ENCODE measurements at places on chromosomes 6 and 20.

DNA sequence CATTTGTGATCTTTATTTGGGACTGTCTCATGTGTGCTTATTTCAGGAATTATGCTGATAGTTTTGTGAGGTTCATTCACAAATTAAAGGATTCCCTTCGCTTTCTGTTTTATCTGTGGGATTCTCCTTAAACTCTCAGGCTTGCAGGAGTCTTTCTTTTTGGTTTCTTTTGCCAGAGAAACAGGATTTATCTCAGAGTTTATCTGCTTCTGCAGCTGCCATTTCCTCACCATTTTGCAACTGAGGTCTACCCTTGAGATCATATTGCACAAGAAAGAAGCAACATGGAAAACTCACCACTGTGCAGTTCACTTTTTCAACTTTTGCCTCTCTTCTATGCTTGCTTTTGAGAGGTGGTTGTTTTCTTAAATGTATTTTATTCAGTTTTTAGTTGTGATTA lies 201.0 kb downstream of the PRL start:
- DNase-seq, result peak; percentile 83

GRCh38 chr20:35007413-35007812 lies 51.7 kb downstream of the MYH7B start:
- DNase-seq, result no peak

DNA sequence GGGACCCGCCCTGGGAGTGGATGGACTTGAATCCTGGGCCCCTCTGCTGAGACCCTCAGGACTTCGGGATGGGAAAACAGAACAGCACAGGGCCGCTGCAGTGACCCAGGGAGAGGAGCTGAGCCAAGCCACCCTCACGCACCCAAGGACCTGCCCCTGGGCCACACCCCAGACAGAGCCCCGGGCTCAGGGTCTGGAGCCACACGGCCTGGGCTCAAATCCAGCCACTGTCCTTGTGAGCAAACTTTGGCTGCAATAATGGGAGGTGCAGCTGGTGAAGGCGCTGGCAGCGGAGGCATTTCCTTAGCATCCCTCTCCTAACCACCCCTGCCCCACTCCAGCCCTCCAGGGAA lies 207.7 kb downstream of the PREX1 start:
- DNase-seq, result no peak

DNA sequence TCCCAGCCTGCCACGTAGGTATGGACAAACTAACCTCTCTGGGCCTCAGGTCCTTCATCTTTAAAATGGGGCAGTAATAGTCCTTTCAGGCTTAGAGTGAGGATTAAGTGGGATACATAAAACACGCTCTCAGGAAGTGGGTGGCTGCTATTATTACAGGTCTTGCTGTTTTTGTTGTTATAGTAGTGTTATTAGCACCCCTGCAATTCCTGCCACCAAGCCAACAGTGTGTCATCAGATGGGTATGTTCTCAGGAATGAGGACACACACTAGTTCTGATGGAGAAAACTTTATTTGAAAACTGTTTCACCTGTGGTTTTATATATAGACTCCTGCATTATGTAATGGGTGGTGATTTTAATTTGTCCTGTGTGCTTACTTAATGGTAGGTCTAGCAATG lies 131.7 kb downstream of the LRRC1 start:
- no peak for DNase-seq

- peak; percentile 62 for DNase-seq
Observed at GRCh38 chr20:23305098-23305497, 45.5 kb upstream of the NXT1 start.

- no peak for DNase-seq
Observed at GRCh38 chr20:50260479-50261221, 70.0 kb downstream of the CEBPB start.

GRCh38 chr6:4503700-4504099 lies 272.5 kb upstream of the CDYL start:
- DNase-seq, result no peak

GRCh38 chr6:165906-166305 lies 126.4 kb upstream of the DUSP22 start:
- peak; percentile 18 for DNase-seq

GRCh38 chr20:61443443-61444126 lies 191.5 kb downstream of the CDH4 start:
- DNase-seq, result no peak

- DNase-seq, result no peak
Observed at GRCh38 chr6:25793970-25794369, 37.9 kb downstream of the SLC17A1 start.

Measured in cardiac muscle cell (in vitro differentiated cells and primary cell).